Esophagus (tissue), 2 donors: ENCODE measurements at places on chromosomes 1 and 21. TPM values are rescaled to one million over a fixed set of nuclear protein-coding genes. Genes with fewer than 3 reads are reported as not detected.

Gene KRTAP12-3
- polyA plus RNA-seq = not detected

Gene SNAP47
- polyA plus RNA-seq = 11.4 TPM

Gene SLFNL1
- 0.08 TPM for polyA plus RNA-seq

Gene CD2
- 5.4 TPM for polyA plus RNA-seq

Gene IL20
- polyA plus RNA-seq = 0.05 TPM

Gene IFI16
- polyA plus RNA-seq = 88.4 TPM

Gene DENND1B
- polyA plus RNA-seq = 3.4 TPM

Gene CD101
- 1.5 TPM for polyA plus RNA-seq

Gene ARHGAP30
- 7.9 TPM for polyA plus RNA-seq

Gene VHLL
- polyA plus RNA-seq = not detected

Gene CACHD1
- 1.6 TPM for polyA plus RNA-seq

Gene FAAH
- polyA plus RNA-seq = 33.2 TPM

Gene KRTAP12-2
- not detected for polyA plus RNA-seq

Gene KCNC4
- polyA plus RNA-seq = 1.9 TPM

Gene C1orf226
- polyA plus RNA-seq = 2.2 TPM

Gene ZNF648
- polyA plus RNA-seq = not detected

Gene OR2G6
- not detected for polyA plus RNA-seq

Gene EFNA3
- 21.7 TPM for polyA plus RNA-seq

Gene POU3F1
- 0.22 TPM for polyA plus RNA-seq

Gene ADAMTS4
- polyA plus RNA-seq = 1.1 TPM

Gene SYCP1
- polyA plus RNA-seq = not detected

Gene FNBP1L
- polyA plus RNA-seq = 7.9 TPM

Gene GBP4
- 3.9 TPM for polyA plus RNA-seq

Gene OR14K1
- not detected for polyA plus RNA-seq

Gene SEMA4A
- 23.8 TPM for polyA plus RNA-seq

Gene SLC19A1
- 3.1 TPM for polyA plus RNA-seq
